ENCODE measurements at places on chromosomes 4 and X. TPM values are rescaled to one million over a fixed set of nuclear protein-coding genes. Genes with fewer than 3 reads are reported as not detected.
A peak's percentile ranks its signal among the peaks of the same experiment; 100 is the strongest.

- H3K27me3 ChIP-seq, result no peaks in the 10 kb centered on the region
- no peak for DNase-seq
- H3K27ac ChIP-seq, result no peak overlapping the region
- H3K4me1 ChIP-seq, result no peaks in the 10 kb centered on the region
Measured at GRCh38 chrX:113920661-113921060, 663.2 kb upstream of the HTR2C start.

DNA sequence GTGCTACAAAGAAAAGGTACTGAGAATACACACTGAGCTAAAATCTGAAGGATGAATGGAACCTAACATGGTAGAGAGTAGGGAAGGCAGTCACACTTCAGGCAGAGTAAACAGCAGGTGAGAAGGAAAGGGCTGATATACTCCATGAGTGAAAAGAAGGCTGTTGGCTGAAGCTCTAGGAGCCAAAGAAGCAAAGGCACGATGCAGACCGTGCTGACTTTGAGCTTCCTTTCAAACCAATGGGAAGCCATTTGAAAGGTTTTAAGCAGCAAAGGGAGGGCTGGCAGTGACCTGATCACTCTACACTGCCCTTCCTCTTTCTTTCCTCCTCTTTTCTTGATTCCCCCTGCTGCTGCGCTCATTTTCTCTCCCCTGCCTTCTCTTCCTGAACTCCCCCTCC, 66.4 kb downstream of the TMEM154 start:
- H3K4me3 ChIP-seq, result no peak overlapping the region
- H3K4me1 ChIP-seq, result no peaks in the 10 kb centered on the region
- H3K27me3 ChIP-seq, result no peaks in the 10 kb centered on the region

DNA sequence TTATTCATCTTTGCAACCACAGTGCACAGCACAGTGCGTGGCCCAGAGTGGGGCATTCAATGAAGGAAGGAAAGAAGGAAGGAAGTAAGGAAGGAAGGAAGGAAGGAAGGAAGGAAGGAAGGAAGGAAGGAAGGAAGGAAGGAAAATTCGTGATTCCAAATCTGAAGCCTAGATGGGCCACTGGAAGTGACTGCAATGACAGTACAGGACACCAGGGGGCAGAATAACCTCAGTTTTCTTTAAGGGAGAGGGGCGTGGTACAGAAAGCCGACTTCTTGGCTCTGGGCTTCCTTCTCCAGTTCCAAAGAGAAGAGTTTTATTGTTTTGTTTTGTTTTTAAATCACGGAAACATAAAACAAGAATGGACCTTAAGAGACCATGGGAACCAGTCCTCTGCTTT, 47.8 kb downstream of the APLN start:
- H3K27ac ChIP-seq, result no peak overlapping the region
- DNase-seq, result peak; percentile 31
- H3K27me3 ChIP-seq, result no peaks in the 10 kb centered on the region
- H3K36me3 ChIP-seq, result no peaks in the 10 kb centered on the region

ARMCX4 gene
- 4.2 TPM for total RNA-seq

ZAR1 gene
- 0.10 TPM for total RNA-seq

- H3K4me3 ChIP-seq, result no peak overlapping the region
- DNase-seq, result no peak
Measured at GRCh38 chr4:101141230-101141629, 206.1 kb downstream of the PPP3CA start.

RTL5 gene
- total RNA-seq, result 0.18 TPM

GLUD2 gene
- 0.35 TPM for total RNA-seq

- 0 out of 2 replicates have a peak, but pooled peaks cover 2% of the 10 kb centered on the region for H3K36me3 ChIP-seq
- no peaks in the 10 kb centered on the region for H3K27me3 ChIP-seq
- H3K4me3 ChIP-seq, result no peak overlapping the region
- no peak overlapping the region for H3K27ac ChIP-seq
- H3K4me1 ChIP-seq, result no peaks in the 10 kb centered on the region
- DNase-seq, result no peak
Measured at GRCh38 chr4:125444166-125444565, 129.4 kb downstream of the FAT4 start.

DNA sequence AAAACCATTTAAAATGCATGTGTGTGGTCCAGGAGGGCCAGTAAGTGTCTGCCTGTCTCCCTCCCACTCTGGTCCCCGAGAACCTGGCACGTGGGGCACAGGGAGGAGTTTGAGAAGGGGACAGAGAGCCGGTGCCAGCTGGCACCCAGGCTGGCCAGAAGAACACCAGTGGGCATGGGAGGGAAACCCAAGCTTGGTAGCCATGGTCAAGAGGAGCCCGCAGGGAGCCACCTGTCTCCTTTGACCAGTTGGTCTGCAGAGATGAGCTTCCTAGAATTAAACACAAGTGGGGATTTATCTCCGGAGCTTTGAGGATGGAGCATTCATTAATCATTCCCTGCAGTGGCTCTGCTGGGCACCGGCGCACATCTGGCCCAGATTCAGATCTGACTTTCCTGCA, 41.6 kb downstream of the HMX1 start:
- H3K36me3 ChIP-seq, result peaks cover under 1% of the 10 kb centered on the region
- no peak overlapping the region for H3K4me3 ChIP-seq
- no peaks in the 10 kb centered on the region for H3K4me1 ChIP-seq
- no peak overlapping the region for H3K27ac ChIP-seq
- H3K27me3 ChIP-seq, result peaks cover 19% of the 10 kb centered on the region
- DNase-seq, result no peak

PLA2G12A gene
- 22.6 TPM for total RNA-seq

GRCh38 chr4:111066887-111067286, 444.0 kb upstream of the PITX2 start:
- no peak overlapping the region for H3K27ac ChIP-seq
- DNase-seq, result no peak
- no peak overlapping the region for H3K4me3 ChIP-seq
- no peaks in the 10 kb centered on the region for H3K27me3 ChIP-seq
- no peaks in the 10 kb centered on the region for H3K4me1 ChIP-seq

DNA sequence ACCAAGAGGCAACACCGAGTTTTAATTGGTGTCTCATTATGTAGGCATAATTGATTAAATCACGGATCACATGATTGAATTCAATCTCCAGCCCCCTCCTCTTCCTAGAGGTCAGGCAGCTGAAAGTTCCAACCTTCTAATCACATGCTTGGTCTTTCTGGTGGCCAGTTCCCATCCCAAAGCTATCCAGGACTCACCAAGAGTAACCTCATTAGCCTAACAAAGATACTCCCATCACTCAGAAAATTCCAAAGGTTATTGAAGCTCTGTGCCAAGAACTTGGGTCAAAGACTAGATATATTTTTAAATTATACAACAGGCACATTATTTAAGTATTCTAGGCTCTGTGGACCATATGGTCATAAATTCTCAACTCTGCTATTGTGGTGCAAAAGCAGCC, 65.1 kb downstream of the SLC10A7 start:
- H3K27ac ChIP-seq, result no peak overlapping the region
- DNase-seq, result no peak
- no peak overlapping the region for H3K4me3 ChIP-seq
- H3K27me3 ChIP-seq, result no peaks in the 10 kb centered on the region

- DNase-seq, result no peak
- no peaks in the 10 kb centered on the region for H3K36me3 ChIP-seq
- H3K27ac ChIP-seq, result no peak overlapping the region
Measured at GRCh38 chr4:164304101-164304639, 449.8 kb upstream of the SMIM31 start.

RHOXF2 gene
- not detected for total RNA-seq

GRCh38 chr4:167443841-167444240, 209.5 kb upstream of the SPOCK3 start:
- no peak overlapping the region for H3K27ac ChIP-seq
- no peak overlapping the region for H3K4me3 ChIP-seq
- no peaks in the 10 kb centered on the region for H3K4me1 ChIP-seq

DNA sequence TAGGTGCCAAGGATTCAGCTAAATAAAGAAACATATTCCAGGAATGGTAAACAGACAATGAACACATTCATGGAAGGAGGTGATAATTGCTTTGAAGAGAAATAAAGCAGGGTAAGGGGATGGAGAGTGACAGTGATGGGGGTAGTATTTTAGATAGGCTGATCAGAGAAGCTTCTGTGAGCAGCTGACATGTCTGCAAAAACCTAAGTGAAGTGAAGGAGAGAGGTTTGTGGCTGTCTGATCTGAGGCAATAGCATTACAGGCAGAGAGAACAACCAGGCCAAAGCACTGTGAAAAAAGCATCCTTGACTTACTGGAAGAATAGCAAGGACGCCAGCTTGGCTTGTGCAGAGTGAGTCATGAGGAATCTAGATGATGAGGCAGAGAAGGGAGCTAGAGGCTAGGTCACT, 271.9 kb upstream of the GATB start:
- no peak for DNase-seq
- H3K4me1 ChIP-seq, result no peaks in the 10 kb centered on the region
- no peaks in the 10 kb centered on the region for H3K27me3 ChIP-seq
- no peak overlapping the region for H3K27ac ChIP-seq

DNA sequence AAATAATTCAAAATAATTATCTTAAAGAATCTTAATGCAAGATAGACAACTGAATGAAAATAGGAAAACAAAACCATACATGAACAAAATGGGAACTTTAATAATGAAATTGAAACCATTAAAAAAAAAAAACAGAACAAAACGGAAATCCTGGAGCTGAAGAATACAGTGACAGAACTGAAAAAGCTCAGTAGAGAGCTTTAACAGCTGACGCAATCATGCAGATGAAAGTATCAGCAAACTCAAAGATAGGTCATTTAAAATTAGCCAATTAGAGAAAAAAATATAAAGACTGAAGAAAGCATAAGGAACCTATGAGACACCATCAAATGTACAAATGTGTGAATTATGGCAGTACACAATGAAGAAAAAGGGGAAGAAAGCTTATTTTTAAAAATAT, 18.8 kb downstream of the SLC25A31 start:
- DNase-seq, result no peak
- no peaks in the 10 kb centered on the region for H3K36me3 ChIP-seq
- no peaks in the 10 kb centered on the region for H3K4me1 ChIP-seq
- no peak overlapping the region for H3K4me3 ChIP-seq
- H3K27ac ChIP-seq, result no peak overlapping the region

GRCh38 chr4:169810325-169811323, 52.9 kb upstream of the HPF1 start:
- no peaks in the 10 kb centered on the region for H3K27me3 ChIP-seq
- peak; percentile 45 for DNase-seq
- no peak overlapping the region for H3K27ac ChIP-seq
- no peaks in the 10 kb centered on the region for H3K36me3 ChIP-seq

MAML3 gene
- total RNA-seq, result 0.42 TPM

MAGEA11 gene
- not detected for total RNA-seq

GRCh38 chr4:183291070-183291469, 29.0 kb downstream of the CLDN22 start:
- no peak overlapping the region for H3K4me3 ChIP-seq
- no peaks in the 10 kb centered on the region for H3K36me3 ChIP-seq
- DNase-seq, result no peak
- no peak overlapping the region for H3K27ac ChIP-seq
- H3K4me1 ChIP-seq, result no peaks in the 10 kb centered on the region

GRCh38 chr4:42588909-42589308, 68.0 kb downstream of the ATP8A1 start:
- no peak overlapping the region for H3K27ac ChIP-seq
- no peaks in the 10 kb centered on the region for H3K27me3 ChIP-seq
- H3K4me3 ChIP-seq, result no peak overlapping the region
- H3K4me1 ChIP-seq, result no peaks in the 10 kb centered on the region

RGN gene
- total RNA-seq, result not detected

GRCh38 chr4:7335344-7336066, 99.2 kb downstream of the PSAPL1 start:
- H3K27me3 ChIP-seq, result no peaks in the 10 kb centered on the region
- peak overlapping the region; percentile 48 for H3K27ac ChIP-seq
- H3K4me3 ChIP-seq, result no peak overlapping the region
- H3K4me1 ChIP-seq, result peaks cover 22% of the 10 kb centered on the region

GRCh38 chrX:95754411-95754810, 930.2 kb upstream of the DIAPH2 start:
- H3K27ac ChIP-seq, result no peak overlapping the region
- peak; percentile 53 for DNase-seq
- no peaks in the 10 kb centered on the region for H3K36me3 ChIP-seq
- H3K4me3 ChIP-seq, result no peak overlapping the region
- peaks cover 10% of the 10 kb centered on the region for H3K4me1 ChIP-seq

GRCh38 chr4:79847411-79847810, 225.6 kb downstream of the ANTXR2 start:
- no peak overlapping the region for H3K4me3 ChIP-seq
- H3K27me3 ChIP-seq, result no peaks in the 10 kb centered on the region
- peaks cover 4% of the 10 kb centered on the region for H3K4me1 ChIP-seq
- no peak for DNase-seq
- no peaks in the 10 kb centered on the region for H3K36me3 ChIP-seq

- no peaks in the 10 kb centered on the region for H3K36me3 ChIP-seq
- DNase-seq, result no peak
- H3K27me3 ChIP-seq, result no peaks in the 10 kb centered on the region
- no peak overlapping the region for H3K4me3 ChIP-seq
- H3K27ac ChIP-seq, result no peak overlapping the region
- no peaks in the 10 kb centered on the region for H3K4me1 ChIP-seq
Measured at GRCh38 chr4:45438047-45438446, 685.8 kb downstream of the GABRG1 start.

DNA sequence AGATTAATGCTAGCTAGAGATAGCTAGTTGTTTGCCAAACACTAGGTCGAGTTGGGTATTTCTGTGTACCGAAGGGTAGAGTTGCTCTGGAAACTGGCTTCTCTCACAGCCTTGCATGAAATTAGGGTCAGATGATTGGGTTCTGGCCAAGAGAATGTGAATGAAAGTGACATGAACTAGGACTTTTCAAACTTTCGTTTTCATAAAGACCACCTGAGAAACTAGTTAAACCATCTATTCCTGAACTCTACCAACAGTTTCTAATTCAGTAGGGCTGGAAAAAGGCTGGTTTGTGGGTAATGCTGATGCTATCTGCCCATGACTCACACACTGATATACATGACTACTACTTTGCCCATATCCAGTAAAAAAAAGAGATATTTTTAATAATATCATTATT, 157.6 kb downstream of the GASK1B start:
- H3K27me3 ChIP-seq, result no peaks in the 10 kb centered on the region
- no peak overlapping the region for H3K4me3 ChIP-seq
- DNase-seq, result peak; percentile 1

GRCh38 chrX:24550166-24550565, 85.1 kb downstream of the PDK3 start:
- no peaks in the 10 kb centered on the region for H3K4me1 ChIP-seq
- H3K36me3 ChIP-seq, result no peaks in the 10 kb centered on the region
- H3K27ac ChIP-seq, result no peak overlapping the region
- H3K27me3 ChIP-seq, result no peaks in the 10 kb centered on the region
- H3K4me3 ChIP-seq, result no peak overlapping the region
- DNase-seq, result no peak

DNA sequence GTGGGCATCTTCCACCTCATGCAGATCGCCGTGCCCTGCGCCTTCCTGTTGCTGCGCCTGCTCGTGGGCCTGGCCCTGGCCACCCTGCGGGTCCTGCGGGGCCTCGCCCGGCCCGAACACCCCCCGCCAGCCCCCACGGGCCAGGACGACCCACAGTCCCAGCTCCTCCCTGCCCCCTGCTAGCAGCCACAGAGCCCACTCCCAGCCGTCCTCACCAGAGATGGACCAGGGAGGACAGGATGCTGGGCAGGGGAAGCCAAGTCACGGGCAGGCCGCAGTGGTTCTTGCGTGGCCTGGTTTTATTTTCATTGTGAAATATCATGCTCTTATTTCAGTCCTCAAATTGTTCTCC, 15.1 kb downstream of the DGKQ start:
- no peak for DNase-seq
- H3K4me3 ChIP-seq, result no peak overlapping the region
- peaks cover 5% of the 10 kb centered on the region for H3K4me1 ChIP-seq
- H3K27ac ChIP-seq, result no peak overlapping the region
- H3K36me3 ChIP-seq, result no peaks in the 10 kb centered on the region

SLC6A14 gene
- total RNA-seq, result not detected

- H3K27me3 ChIP-seq, result no peaks in the 10 kb centered on the region
- no peaks in the 10 kb centered on the region for H3K4me1 ChIP-seq
- no peaks in the 10 kb centered on the region for H3K36me3 ChIP-seq
- no peak overlapping the region for H3K27ac ChIP-seq
- no peak for DNase-seq
- H3K4me3 ChIP-seq, result no peak overlapping the region
Measured at GRCh38 chr4:187064033-187064432, 340.4 kb upstream of the FAT1 start.

Measured in SJCRH30 (cell line).